ENCODE measurements at places on chromosomes 6 and 20. TPM values are rescaled to one million over a fixed set of nuclear protein-coding genes. Genes with fewer than 3 reads are reported as not detected.

The LIME1 gene
- total RNA-seq, result 165 TPM

The GATA5 gene
- not detected for total RNA-seq

The AHI1 gene
- 27.5 TPM for total RNA-seq

The FOXC1 gene
- total RNA-seq, result not detected

The COL9A1 gene
- total RNA-seq, result not detected

The PMEPA1 gene
- total RNA-seq, result 15.7 TPM

The CLIC5 gene
- total RNA-seq, result 2.5 TPM

Measured in CD4-positive, alpha-beta T cell (primary cell).